GM12892 (cell line): ENCODE measurements at places on chromosomes 5 and 9.

- no peak for DNase-seq
Measured at GRCh38 chr5:159737263-159737662, 179.0 kb upstream of the ADRA1B start.

- no peak for DNase-seq
Measured at GRCh38 chr5:58025809-58026208, 434.1 kb downstream of the PLK2 start.

GRCh38 chr5:14309878-14310531, 166.9 kb downstream of the TRIO start:
- no peak for DNase-seq

GRCh38 chr9:134514503-134514902, 127.1 kb upstream of the COL5A1 start:
- DNase-seq: no peak

GRCh38 chr5:110807169-110807568, 68.4 kb downstream of the SLC25A46 start:
- no peak for DNase-seq

- DNase-seq: no peak
Measured at GRCh38 chr5:147168578-147169327, 66.1 kb upstream of the STK32A start.

DNA sequence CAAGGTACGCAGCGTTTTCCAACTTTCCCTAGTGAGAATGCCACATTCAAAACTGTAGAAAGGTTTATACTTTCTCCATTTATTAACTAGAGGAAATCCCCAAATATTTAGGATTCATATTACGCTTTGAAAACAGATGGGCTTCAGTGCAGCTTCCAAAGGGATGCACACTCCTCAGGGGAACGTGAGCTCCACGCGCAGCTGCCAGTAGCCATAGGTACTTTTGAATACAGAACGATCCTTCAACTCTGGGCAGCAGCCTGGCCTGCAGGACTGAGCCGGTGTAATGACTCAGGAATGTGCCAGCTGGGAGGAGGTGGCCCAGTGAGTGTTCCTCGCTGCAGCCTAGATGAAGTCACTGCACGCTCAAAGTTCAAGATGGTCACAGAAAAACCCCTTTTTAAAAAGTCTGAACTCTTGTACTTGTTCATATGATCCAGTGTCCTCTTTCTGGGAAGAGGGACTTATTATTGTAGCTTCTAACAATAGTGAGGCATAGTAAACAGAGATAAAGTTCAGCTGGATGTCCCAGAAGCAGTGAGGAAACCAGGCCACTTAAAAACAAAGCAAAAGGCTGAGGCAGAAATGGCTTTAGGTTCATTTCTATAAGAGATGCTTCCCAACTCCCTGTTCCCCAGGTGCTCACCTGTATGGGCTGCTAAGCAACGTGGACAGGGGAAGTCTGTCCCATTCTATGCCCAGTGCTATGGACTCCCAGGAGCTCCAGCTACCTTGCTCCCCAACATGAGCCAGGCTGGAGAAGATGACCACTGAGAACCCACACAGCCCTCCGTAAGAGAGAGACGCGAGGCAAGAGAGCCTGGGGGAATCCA, 130.0 kb downstream of the LHFPL2 start:
- no peak for DNase-seq

DNA sequence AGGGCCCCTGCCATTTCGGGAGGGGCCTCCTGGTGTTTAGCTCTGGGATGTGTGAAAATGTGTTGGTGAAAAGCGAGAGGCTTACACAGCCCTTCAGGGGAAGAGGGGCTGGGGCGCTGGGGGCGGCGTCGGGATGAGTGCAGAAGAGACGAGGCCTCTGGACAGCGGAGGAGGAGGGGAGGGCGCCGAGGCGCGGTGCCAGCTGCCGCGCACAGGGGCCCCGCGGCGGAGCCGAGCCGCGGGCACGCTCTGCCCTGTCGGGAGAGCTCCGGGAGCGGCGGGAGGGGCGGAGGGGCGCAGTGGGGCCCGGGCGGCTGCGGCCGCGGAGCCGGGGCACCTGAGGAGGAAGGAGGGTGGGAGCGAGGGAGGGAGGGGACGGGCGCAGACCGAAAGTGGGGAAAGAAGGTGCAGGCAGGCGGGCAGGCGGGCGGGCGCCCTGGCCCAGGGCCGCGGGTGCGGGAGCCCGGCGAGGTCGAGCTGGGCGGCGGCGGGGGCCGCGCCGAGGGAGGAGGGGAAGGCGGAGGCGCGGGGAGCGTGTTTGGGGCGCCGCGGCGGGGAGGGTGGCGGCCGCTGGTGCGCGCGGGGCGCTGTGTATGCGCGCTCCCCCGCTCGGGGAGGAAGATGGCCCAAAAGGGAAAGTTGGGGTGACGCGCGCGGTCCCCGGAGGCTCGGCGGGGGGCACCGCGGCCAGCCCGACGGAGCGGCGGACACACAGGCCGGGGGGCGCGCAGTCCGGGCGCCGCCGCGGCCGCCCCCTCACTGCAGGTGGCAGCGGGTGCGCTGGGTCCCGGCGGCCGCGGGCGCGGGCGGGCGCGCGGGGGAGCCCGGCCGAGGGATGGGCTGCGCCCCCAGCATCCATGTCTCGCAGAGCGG, at the start of gene PDE8B:
Gene PDE8B (plus strand): TSS at position 590 of the 873 bp plus-strand sequence. CDS start 246 bp downstream, at position 836.
- peak; percentile 29 for DNase-seq

GRCh38 chr5:180830253-180831138, 27.9 kb upstream of the MGAT1 start:
- peak; percentile 51 for DNase-seq

GRCh38 chr9:129166623-129167557, 11.2 kb downstream of the IER5L start:
- DNase-seq: no peak

DNA sequence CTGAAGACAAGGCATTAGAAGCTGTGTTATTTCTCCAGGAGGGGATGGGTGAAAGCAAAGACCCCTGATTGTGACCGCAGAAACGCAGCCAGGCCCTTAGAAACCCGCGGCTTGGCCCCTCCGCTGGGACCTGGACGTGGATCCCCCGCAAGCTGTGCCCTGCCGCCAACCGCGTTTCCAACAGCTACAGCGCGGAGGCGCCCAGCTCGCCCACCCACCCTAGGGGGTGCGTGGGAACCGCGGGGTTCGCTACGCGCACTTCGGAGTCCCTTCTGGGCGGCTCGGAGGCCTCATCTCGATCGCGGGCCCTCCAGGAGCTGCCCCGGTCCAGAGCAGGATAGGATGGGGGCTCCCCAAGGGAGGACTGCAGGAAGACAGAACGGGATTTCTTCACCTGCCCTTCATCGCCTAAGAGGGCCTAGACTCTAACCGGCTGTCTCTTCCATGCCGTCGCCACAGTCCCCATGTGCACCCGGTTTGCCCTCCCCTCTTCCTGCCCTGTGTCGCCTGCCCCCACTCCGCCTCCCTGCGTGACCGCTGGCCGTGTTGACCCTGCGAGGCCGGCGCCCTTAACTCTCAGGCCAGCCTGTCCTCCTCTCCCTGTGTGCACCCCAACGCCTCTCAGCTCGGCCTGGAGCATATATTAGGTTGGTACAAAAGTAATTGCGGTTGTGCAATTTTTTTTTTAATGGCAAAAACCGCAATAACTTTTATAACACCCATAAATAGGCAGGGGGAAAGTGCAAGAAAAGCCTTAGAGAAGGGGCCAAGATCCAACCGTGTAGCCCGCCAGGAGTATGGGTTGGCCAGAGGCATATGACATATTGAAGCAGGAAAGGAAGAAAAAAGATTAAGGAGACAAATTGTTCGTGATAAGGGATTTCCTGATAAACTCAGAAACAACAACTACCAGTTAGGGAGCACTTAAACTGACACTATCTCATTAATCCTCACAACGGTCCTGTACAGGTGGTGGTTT, 68.1 kb upstream of the FREM1 start:
- no peak for DNase-seq
